ENCODE measurements at places on chromosomes 6 and 20.
A peak's percentile ranks its signal among the peaks of the same experiment; 100 is the strongest.

DNA sequence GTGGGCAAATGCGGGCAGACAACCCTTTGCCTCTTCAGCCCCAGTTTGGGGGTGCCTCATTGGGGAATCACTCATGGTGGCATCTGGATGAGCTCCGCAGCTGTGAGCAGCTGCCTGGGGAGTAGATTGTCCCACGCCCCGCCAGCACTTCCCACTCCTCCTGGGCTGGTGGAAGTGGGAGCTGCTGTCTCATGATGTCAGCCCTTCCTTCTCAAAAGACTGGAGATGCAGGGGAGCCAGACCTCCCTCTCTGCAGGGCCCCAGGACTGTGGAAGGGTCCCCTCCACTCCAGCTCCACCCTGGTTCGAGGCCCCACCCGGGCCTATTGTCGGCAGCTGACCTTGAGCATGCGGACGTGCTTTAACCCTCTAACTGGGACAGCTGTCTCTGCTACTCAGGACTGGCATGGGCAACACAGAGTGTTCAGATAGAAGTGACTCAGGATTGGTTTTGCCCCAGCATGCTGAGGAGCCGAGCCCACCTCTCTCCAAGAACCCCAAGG, 2.0 kb downstream of the UNC93A start:
- no peak for DNase-seq

GRCh38 chr20:18657575-18657974, 69.7 kb downstream of the DTD1 start:
- DNase-seq = no peak

DNA sequence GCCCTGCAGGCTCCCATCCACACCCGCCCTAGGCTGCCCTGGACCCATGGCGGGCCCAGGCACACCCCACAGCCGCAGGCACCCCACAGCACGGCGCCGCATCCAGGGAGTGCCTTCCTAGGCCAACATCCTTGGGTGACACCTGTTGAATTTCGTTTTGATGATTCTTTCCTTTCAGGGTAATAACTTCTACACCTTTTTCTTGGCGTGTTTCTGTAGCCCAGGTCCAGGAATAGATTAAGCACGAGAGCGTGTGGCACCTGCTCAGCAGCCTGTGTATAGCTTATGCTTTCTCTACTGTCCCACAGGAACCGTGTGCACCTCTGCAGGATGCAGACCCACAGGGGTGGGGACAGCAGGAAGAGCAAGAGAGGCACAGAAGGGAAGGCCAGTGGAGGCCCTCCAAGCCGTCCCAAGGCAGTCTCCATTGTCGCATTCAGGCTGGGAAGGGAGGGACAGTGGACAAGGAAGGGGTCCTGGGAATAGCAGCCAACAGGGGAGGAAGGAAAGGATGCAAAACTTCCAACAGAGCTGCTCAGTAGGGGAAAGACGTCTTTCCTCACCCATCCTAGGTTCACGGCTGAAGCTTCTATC, 118.1 kb upstream of the AFDN start:
- no peak for DNase-seq

DNA sequence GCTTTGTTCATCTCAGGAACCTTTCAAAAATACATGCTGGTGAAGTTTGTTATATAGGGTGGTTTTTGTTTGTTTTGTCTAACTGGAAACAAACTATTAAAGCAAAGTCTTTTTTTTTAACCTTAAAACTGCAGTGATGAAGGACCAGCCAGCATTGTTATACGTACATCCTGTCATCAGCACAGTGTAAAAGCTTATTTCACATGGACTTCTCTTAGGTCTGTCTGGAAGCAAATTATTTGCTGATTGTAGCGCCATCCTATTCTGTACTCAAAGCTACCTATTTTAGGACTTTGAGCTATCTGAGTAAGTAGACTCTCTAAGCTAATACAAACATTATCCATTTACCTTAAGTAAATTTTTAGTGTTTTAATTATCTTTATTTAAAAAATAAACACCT, 61.7 kb downstream of the SNX9 start:
- no peak for DNase-seq

DNA sequence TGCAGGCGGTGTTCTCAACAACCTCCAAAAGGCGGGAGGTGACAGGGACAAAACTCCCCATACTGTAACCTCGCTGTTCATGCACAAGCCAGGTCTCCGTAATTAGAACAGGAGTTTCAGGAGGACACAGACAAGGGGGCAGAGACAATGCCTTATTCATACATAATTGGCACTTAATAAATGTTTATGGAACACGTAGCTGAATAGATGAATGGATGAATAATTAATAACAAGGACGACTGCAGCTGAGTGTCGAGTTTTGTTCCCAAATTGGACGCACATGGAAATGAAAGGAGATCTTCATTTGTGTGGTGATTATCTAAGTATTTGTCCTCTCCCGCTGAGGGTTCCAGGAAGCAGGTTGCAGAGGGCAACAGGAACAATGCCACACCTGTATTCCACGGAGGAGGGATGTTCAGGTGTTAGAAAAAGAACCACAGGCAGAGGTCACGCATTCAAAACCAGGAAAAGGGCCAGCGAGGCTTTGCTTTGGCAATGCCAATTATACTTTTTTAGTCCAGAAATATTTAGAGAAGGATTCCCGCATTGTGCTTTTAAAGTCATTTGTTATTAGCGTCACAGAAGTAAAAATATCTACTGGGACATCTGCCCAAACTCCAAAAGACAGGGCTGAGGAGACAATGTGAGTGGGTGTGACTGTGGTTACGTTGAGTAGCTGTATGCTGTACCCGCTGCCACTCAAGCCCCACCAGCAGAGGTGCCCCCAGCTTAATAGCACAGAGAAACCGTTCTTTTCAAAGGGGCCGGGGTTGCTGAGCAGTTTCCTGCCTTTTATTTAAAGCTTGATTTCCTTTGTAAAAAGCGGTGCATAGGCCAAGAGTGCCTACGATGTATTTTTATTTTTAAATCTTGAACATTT, 123.3 kb downstream of the PXDC1 start:
- peak; percentile 41 for DNase-seq

DNA sequence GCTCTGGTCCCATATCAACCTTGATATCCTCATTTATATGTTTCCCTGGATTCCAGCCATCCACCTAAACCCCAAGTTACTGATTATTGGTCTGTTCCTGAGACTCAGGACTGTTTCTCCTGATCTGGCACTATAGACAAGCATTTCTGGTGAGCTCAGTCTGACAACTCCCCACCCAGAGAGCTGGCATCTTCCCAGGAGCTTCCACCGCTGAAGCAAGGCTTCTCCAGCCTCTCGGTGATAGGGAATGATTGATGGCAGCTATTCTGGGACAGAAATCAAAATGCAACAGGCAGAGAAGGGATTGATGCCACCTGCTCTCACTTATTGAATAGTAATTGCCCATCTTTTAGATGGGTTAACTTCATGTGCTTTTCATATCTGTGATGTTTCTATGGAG, 169.7 kb upstream of the GGTLC1 start:
- DNase-seq = no peak

- DNase-seq = no peak
Measured at GRCh38 chr20:15937179-15937578, 636.1 kb downstream of the KIF16B start.

DNA sequence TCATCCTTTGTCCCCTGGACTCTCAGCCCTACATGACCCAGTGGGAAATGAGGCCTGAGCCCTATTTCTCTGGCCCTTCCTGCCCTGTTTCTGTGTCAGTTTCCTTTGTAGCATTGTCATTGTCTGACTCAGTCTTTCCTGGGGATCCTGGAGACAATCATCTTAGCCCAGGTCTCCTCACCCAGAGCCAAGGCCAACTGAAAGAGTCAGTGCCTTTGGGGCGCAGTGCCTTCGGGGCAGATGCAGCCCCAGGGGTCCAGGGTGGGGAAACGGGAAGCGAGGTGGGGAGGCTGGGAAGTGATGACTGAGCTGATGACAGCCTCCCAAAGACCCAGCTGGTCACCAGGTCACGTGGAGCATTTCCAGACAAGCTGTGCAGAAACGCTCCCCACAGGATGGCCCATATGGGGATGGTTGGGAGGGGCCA, 93.3 kb upstream of the SULF2 start:
- DNase-seq = no peak

DNA sequence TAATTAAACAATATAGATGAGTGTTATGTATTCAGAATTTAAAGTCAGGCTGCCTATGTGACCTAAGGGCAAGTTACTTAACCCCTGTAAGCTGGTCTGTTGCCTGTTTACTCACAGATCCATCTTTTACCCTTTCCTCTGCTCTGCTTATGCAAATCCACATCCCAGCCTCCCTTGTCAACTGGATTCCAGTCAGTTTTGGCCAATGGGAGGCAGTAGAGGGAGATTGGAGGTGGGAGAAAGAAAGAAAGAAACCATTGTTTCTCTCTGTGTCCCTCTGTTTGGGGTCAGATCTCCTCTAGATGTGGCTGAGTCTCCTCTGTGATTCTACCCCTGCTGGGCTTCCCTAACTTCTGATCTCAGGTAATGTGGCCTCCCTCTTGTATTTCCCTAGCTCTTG, 266.8 kb upstream of the PLN start:
- DNase-seq = peak; percentile 76

DNA sequence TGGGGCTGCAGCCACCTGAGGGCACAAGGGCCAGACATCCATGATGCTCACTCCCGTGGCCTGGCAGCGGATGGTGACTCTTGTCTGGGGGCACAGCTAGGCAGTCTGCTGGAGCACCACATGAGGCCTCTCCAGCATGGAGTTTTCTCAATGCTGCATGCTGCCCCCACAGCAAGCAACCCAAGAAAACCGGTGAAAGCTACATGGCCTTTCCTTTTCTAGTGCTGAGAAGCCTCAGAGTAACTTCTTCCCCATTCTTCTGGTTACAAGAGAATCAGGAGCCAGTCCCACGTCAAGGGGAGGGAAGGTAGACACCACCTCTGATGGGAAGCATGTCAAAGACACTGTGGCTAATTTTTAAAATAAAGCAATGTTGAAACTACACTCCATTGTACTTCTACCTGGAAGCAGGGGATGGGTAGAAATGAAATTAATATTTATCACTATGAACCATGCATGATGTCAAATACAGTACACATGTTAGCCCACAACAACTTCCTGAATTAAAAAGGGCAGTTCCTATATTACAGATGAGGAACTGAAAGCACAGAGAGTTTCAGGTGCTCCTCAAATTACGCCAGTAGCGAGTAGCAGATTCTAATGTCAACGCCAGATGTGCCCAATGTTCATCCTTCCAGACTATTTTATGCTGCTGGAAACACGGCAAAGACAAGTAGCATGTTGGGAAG, 101.5 kb downstream of the LAMP5 start:
- no peak for DNase-seq

DNA sequence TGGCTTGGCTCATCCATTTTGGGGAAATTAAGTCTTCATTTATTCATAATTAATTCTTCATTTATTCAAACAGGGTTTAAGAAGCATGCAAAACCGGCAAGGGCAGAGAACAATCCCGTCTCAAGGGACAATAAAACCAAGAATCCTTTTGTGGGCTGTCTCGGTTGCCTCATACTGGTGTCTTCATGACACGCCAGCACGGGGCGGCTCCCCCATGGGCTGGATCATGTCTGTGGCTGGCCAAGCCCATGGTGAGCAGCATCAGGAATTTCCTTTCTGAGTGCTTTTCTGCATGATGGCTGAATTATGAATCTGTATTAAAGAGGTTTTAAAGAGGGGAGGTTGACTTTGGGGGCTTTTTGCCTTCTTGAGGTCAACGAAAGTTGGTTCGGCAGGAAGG, 38.3 kb upstream of the DUSP22 start:
- no peak for DNase-seq

DNA sequence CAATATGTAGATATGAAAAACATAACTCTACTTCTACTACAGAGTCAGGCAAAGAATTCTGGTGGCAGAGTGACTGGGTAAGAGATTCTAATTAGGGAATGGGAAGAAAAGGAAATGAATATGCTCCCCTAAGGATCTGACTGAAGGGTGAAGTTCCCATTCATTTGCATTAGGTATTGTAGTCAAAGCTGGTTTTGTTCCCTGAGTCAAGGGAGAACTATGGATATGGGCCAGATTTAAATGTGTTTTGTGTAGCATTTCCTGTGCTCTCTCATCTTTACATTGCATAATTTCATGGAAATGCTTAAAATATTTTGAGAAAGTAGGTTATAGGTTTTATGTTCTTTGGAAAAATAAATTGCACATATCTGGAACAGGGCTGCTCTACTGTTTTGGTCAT, 299.7 kb downstream of the BTBD3 start:
- DNase-seq = no peak

DNA sequence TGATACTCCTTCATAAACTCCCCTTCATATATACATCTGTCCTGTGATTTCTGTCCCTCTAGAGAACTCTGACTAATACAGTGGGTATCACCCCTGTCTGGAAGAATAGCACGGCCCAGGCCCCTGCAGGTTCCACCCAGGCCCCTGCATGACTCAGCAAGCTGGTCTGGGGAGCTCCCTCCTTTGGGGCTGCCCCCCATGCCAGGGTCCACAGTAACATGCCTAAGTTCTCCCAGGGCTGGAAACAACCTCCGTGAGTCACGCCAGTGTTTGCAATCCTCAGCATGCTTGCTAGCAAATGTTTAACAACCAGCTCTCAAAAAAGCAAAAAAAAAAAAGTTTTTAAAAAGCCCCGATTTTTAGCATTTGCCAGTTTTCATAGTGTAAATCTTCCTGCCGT, 134.3 kb upstream of the CDH4 start:
- no peak for DNase-seq

- DNase-seq = no peak
Measured at GRCh38 chr6:149856256-149856994, 7.7 kb downstream of the LRP11 start.

GRCh38 chr6:156057869-156058268, 602.2 kb upstream of the NOX3 start:
- no peak for DNase-seq

GRCh38 chr6:126170978-126171382, 168.9 kb upstream of the CENPW start:
- DNase-seq = no peak

Data from islet precursor cell (in vitro differentiated cells).